Endothelial cell of umbilical vein (primary cell): ENCODE measurements at places on chromosomes 4 and X. TPM values are rescaled to one million over a fixed set of nuclear protein-coding genes. Genes with fewer than 3 reads are reported as not detected.

DNA sequence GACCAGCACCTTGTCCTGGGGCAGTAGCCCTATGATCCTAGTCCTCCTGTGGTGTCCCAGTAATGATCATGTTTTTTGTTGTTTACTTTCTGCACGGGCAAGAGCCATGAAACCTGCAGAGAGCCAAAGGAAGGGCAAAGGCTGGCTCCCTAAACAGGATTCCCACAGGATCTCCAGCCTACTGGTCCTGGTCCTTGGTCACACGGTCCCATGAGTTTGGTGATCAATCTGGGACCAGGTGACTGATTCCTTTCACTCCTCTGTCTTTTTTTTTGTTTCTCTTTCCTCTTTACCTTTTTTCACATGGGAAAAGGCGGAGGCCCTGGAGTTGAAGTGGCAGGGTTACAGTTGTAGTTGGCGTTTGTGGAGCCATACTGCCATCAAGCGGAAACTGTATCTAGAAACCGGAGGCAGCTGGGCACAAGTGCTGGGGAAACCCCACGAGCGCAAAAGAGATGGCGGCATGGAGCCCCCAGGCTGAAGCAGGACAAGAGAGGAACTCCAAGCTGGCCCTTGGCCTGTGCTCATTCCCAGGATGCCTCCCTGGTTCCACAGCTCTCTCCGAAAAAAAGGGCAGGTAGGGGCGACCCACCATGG is 34.6 kb downstream of the NBDY start:
- peaks cover 4% of the 10 kb centered on the region for H3K36me3 ChIP-seq
- DNase-seq = no peak
- H3K4me1 ChIP-seq = peaks cover 14% of the 10 kb centered on the region
- no peak overlapping the region for H3K4me3 ChIP-seq
- no peak overlapping the region for H3K27ac ChIP-seq

GRCh38 chrX:71216485-71216884 is 6.5 kb upstream of the GJB1 start:
- no peaks in the 10 kb centered on the region for H3K4me1 ChIP-seq
- no peak overlapping the region for H3K4me3 ChIP-seq

- no peaks in the 10 kb centered on the region for H3K4me1 ChIP-seq
- no peak overlapping the region for H3K4me3 ChIP-seq
- no peak overlapping the region for H3K27ac ChIP-seq
- H3K27me3 ChIP-seq = no peaks in the 10 kb centered on the region
- DNase-seq = no peak
- no peaks in the 10 kb centered on the region for H3K36me3 ChIP-seq
Observed at GRCh38 chr4:6498511-6499237, 26.3 kb upstream of the PPP2R2C start.

Gene POU4F2
- not detected in 2 replicates for polyA plus RNA-seq
